ENCODE measurements at places on chromosomes 3 and 15. TPM values are rescaled to one million over a fixed set of nuclear protein-coding genes. Genes with fewer than 3 reads are reported as not detected.
A peak's percentile ranks its signal among the peaks of the same experiment; 100 is the strongest.

Gene CCR9
- total RNA-seq = not detected

DNA sequence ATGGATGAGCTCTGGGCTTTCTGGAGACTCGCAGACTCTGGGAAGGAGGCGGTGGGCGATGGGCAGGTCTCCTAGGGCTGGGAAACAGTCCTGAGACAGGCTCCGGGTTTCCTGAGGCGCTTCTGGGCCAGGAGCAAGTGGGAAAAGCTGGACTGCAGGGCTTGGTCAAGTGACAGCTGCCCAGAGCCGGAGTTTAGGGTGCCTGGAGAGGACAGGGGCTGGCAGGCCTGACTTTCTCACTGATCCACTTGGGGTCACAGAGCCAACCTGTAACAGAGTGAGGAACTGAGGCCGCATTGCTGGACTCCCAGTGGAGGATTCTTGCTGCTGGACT lies 107.9 kb downstream of the APBA2 start:
- DNase-seq = no peak

GRCh38 chr3:129610276-129610675 lies 3.8 kb upstream of the PLXND1 start:
- DNase-seq = no peak

Gene MEX3B
- 1.1 TPM for total RNA-seq

- DNase-seq = no peak
These were observed 3.7 kb downstream of the SETMAR start for GRCh38 chr3:4306860-4307259.

- DNase-seq = no peak
These were observed 415.3 kb downstream of the FOXP1 start for GRCh38 chr3:71168121-71168721.

DNA sequence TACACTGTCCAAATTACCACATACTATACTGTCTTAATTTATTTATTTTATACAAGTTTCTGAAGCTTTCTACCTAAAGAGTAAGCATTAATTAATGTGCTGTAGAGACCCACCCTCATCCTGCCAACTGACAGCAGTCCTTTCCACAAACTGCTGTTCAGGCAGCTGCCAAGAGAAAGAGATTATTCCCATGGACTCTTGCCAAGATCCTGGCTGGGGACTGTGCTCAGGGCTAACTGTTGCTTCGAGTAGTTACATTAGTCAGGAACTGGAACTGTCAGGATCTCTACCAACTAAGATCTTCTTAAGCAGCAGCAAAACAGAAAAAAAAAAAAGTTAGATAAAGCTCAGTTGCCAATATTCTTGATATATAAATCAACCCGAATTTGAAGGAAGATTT lies 398.8 kb downstream of the MECOM start:
- no peak for DNase-seq

DNA sequence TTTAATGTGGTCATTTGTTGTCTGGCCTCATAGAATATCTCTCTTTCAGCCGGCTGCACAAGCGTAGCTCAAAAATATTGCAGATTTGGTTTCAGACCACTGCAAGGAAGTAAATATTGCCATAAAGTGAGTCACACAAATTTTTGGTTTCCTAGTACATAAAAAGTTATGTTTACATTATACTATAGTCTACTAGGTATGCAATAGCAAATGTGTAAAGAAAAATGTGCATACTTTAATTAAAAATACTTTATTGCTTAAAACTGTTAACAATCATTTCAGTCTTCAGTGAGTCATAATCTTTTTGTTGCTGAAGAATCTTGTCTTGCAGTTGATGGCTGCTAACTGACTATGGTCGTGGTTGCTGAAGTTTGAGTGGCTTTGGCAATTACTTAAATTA lies 425.1 kb upstream of the ROBO1 start:
- DNase-seq = no peak

Gene ARL6
- 6.1 TPM for total RNA-seq

- no peak for DNase-seq
These were observed 1.7 kb downstream of the ANXA2 start for GRCh38 chr15:60396100-60396499.

Gene WNT5A
- total RNA-seq = not detected

DNA sequence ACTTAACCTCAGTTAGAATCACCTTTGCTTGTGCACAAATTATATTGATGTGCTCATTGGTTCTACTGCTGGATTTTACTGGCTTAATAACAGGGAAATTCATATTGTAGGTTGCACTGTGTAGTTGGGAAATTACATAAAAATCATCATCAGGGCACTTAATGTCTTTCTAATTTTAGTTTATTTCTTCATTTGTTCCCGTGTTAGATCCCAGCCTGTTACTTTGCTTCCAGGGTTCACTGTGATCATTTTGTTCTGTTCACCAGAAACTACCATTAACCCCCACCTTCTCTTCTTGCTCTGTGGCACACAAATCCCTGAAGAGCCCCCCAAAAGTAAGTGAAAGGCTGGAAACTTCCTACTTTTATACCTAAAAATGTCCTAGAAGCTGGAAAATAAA lies 80.4 kb downstream of the RARB start:
- no peak for DNase-seq

DNA sequence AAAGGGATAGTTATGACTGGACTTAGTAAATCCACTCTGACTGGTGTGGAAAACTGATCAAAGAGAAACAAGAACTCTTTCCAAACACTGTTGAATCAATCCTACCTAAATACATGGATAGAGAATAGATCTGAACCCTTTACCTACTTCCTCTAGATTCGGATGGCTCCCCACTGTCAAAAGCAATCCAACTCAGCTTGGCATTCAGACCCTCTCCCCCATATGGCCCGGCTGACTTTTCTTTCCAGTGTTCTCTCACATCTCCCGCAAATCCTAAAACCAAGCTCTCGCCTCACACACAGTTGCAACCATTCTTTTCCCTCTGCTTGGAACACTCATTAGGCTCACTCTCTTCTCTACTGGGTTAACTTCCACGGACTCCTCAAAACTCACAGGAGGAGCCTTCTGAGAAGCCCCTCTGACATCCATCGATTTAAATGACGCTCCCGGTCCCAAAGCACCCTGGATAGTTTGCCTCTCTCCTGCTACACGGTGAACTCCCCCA lies 639 bp downstream of the SPICE1 start:
- DNase-seq = no peak

GRCh38 chr3:47542471-47543173 lies 29.1 kb upstream of the ELP6 start:
- DNase-seq = no peak

Gene GOLGA8J
- total RNA-seq = not detected

GRCh38 chr3:39181408-39182335 lies 10.7 kb downstream of the XIRP1 start:
- no peak for DNase-seq

- DNase-seq = no peak
These were observed 100.8 kb upstream of the CHMP2B start for GRCh38 chr3:87126321-87126720.

DNA sequence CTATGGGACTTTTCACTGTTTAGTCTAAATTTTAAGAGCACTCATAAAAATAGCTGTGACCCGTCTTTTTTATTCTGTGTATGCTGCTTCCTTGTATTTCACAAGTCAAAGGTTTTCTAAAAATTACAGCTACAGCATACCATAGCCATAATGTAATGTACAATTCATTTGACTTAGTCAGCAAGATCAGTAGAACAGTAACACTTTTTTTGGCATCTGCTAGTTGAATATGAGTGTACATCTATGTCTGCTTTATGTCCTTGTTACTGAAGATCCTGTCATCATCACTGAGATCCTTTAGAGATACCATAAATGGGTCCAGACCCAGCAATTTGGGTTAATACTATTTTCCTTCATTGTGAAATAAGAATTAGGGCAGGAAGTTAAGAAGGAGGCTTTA lies 42.2 kb downstream of the CMSS1 start:
- no peak for DNase-seq

DNA sequence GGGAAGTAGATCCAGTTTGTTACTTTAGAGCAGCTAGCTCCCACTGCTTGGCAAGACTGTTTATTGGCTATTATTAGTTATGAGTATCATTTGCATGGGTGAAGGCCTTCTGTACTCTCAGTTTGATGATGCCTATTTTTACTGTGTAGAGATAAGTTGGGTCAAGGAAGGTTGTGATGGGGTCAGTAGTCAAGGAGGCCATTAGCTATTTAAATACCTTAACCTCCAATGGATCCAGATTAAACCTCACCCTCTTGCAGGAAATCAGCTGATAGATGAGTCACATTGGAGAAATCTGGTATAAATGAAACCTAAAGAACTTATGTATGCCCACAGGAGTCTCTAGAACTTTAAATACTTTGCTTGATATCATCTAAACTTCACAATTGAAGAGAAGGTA lies 45.0 kb downstream of the THBS1 start:
- no peak for DNase-seq

Gene PRC1
- total RNA-seq = 86.2 TPM

GRCh38 chr15:63626955-63627354 lies 29.8 kb downstream of the FBXL22 start:
- DNase-seq = no peak

Gene TEX55
- total RNA-seq = not detected

- no peak for DNase-seq
These were observed 56.0 kb upstream of the KCNMB2 start for GRCh38 chr3:178480274-178480673.

GRCh38 chr3:190883141-190883540 lies 20.6 kb upstream of the GMNC start:
- no peak for DNase-seq

GRCh38 chr3:120568598-120568997 lies 27.5 kb upstream of the NDUFB4 start:
- no peak for DNase-seq

Gene DPPA4
- total RNA-seq = not detected

Gene CDC25A
- total RNA-seq = 60.2 TPM

- no peak for DNase-seq
These were observed 321.2 kb upstream of the TLE3 start for GRCh38 chr15:70418943-70419342.

Gene IL5RA
- not detected for total RNA-seq

Gene OIP5
- 15.8 TPM for total RNA-seq

- no peak for DNase-seq
These were observed 73.4 kb downstream of the MME start for GRCh38 chr3:155153242-155154186.

Gene CKMT1A
- 0.66 TPM for total RNA-seq

Gene SLC24A5
- not detected for total RNA-seq

DNA sequence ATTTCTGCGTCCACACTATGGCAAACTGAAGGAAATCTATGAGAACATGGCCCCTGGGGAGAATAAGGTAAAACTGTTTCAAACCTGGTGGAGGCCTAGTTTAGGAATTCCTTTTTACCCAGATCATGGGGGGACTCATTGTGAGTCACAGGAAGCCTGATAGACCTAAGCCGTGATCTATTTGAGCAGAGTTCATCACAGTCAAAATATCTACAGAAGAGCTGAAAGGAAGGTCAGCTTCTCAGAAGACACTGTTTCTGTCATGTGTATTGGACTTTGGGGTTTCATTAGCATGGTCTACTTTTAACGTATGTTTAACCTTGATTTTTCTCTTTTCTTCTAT lies 1.3 kb downstream of the PSMD2 start:
- no peak for DNase-seq

GRCh38 chr3:146080578-146080977 lies 80.4 kb downstream of the PLOD2 start:
- no peak for DNase-seq

GRCh38 chr3:33312361-33312760 lies 35.1 kb downstream of the FBXL2 start:
- DNase-seq = no peak

DNA sequence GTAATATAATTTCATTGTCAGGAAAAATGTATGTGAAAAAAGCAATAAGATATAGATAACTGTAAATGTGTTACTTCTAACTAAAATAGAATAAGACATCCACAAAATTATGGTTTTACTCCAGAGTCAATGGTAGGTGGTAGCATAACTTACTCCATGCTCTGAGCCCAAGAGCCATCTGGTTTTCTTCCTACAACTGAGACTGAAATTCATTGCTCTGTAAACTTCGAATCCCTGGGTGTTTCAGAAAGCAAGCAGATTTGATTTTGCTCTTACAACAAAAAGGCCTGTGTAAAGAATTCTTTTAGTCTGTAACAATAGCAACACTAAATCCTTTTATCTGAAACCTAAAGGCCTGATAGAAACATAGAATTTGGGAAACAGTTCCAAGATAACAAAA lies 805.9 kb downstream of the AGBL1 start:
- DNase-seq = no peak

Gene XIRP1
- 2.9 TPM for total RNA-seq

- DNase-seq = no peak
These were observed 177.7 kb downstream of the ISL2 start for GRCh38 chr15:76514282-76514681.

DNA sequence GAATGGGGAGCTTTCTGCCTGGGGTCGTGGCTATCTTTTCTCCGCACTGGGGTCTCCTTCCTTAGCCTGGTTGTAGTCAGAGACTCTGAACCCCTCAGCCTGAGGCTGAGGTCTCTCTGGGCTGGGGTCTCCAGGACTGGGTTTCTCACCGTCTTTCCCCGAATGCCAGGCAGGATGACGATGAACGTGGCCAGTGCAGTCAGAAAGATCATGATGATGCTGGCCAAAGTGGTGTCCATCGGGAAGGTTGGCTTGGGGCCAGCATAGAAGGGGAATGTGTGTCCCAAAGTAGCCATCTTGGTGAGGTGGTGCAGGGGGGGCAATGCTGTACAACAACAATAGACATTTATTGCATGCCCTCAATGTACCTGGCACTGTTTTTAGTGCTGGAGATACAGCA lies 7.0 kb downstream of the DUOXA1 start:
- DNase-seq = no peak

- DNase-seq = no peak
These were observed 1090.0 kb downstream of the OTOL1 start for GRCh38 chr3:162586591-162586990.

GRCh38 chr3:186826410-186826975 lies 16.0 kb upstream of the ADIPOQ start:
- DNase-seq = peak; percentile 69

Gene CRABP1
- not detected for total RNA-seq

Gene SH2D7
- total RNA-seq = not detected

DNA sequence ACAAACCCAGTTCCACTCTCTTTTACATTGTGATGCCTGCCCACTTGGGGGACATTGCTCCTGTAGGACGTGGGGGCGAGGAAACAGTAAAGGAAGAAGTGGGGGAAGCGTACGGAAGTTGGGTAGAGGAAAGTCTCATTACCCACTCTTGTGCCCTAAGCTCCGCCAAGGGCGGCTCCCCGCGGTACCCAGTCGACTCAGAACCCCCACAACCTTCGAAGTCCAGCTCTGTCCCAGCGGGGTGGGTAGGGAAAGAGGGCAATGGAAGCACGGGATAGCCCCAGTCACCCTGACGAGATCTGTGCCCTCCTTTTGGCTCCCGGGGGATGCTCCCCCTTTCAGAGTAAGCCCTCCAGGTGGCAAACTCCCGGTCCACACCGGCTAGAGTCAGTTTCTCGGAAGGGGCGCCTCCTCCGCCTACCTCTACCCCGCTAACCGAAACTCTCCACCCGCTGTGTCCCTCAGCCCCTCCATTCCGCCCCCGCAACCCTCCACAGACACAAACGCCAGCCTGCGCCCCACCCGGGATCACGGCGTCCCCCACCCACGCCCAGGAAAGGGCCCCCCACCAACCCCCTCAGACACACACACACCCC lies 527 bp downstream of the CSNK1G1 start:
- peak; percentile 73 for DNase-seq

Gene ACKR4
- 0.26 TPM for total RNA-seq
